Myocyte (in vitro differentiated cells): ENCODE measurements at places on chromosomes 4 and X. TPM values are rescaled to one million over a fixed set of nuclear protein-coding genes. Genes with fewer than 3 reads are reported as not detected.

GRCh38 chr4:154305616-154306015 lies 186.0 kb downstream of the DCHS2 start:
- DNase-seq, result no peak

Gene NLRP2B
- not detected in 2 replicates for total RNA-seq

Gene NXF2
- total RNA-seq, result not detected in 2 replicates

Gene GLOD5
- not detected in 2 replicates for total RNA-seq

DNA sequence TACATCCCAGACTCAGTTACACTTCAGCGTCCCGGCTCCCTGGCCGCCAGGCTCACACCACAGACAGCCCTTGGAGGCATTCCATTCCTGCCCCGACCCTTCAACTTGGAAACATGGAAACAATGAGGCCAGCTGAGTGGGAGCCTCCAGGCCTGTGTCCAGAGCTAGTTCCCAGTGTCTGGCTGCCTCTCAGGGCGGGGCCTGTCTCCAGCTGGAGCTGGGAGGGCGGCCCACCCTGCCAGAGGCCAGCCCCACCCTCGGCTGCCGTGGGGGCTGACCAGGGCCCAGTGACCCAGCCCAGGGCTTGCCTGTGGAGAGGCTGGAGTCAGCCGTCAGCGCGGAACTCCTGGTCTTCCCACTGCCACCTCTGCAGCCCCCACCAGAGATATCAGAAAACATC lies 37.4 kb upstream of the SPON2 start:
- DNase-seq, result peak; percentile 83

Gene MAGEA2B
- not detected in 2 replicates for total RNA-seq

Gene HSFX1
- total RNA-seq, result 0.99 and 1.3 TPM in 2 replicates

GRCh38 chr4:161856711-161857326 lies 307.0 kb downstream of the FSTL5 start:
- no peak for DNase-seq

DNA sequence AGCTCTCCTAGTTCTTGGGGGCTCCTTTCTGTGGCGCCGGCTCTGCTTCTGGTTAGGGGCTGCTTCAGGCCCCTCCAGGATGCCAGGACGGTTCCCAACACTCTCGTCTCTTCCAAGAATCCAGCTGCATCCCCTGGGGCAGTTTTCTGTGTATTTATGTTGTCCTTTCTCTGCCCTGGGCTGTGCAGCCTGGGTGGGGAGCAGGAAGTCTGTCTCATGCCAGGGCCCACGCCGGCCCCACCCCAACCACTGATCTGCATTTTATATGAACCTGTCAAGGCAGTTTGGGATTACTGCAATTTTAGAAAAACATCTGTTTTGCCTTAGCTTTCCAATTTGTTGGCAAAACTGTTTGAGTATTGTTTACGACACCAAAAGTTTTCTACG lies 14.6 kb downstream of the CTBP1 start:
- DNase-seq, result no peak

DNA sequence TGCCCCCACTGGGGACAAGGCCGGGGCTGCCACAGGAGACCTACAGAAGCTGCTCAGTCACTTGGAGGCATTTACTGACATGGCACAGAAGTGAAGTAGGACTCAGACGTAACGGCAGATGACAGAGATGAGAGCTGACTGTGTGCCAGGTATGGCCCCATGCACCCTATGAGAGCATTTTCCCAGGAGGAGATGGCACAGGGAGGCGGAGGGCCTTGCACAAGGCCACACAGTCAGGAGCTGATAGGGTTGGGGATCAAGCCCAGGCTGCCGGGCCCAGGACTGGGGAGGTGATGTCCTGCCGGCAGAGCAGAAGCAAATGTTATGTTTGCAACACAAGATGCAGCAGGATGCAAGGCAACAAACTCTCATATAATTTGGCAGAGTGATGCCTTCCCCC lies 34.1 kb downstream of the NAT8L start:
- no peak for DNase-seq

DNA sequence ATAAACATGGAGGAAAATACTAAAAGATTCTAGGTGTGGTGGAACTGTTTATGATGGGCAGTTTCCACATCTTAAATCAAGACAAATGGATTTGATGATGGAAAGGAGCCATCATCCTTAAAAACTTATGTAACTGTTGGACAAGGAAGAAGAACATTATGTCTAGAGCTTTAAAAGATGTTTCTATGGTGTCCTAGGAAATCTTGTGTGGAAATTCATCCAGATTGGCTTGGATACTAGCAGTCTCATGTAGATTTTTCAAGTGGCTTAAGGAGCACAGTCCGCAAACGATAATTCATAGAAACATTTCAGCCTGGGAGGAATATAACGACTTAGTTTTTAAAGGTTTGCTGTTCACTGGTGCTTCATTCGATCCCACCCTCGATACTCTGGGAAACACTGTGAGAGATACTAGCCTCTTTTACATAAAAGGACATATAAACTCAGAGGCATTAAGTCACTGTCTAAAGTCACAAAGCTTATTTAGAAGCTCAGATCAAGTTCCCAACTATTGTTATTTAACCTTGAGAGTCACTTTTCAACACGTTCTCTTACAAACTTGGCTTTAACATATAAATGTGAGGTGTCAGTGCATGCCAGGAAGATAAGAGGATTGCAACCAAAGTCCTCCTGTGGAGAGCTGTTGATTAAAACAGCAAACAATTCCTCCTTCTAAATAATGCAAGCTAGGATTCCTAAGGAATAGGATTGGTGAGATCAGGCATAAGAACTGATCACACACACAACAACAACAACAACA lies 135.7 kb upstream of the SCML1 start:
- no peak for DNase-seq

- DNase-seq, result no peak
Observed at GRCh38 chr4:53682196-53682595, 90.9 kb upstream of the LNX1 start.

GRCh38 chrX:24148535-24149350 lies 786 bp upstream of the ZFX start:
- DNase-seq, result peak; percentile 32

DNA sequence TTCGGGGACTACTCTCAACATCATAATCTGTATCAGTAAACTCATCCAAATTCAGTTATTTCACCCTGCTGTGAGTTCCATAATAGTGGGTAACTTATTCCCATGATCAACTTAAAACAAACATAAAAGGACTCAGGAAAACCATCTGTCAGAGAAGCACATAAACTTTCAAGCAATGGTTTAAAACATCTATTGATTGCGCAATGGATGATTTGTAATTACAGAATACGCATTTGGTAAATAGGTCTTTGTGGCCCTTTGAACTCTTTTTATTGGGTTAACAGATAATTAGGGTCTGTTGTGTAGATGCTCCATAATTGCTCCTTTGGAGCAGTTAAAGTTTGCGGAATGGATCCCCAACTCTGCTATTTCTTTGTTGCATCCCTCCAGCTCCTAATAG lies 115.3 kb downstream of the KIT start:
- no peak for DNase-seq

GRCh38 chr4:99998062-99998867 lies 48.2 kb upstream of the H2AZ1 start:
- peak; percentile 59 for DNase-seq

GRCh38 chr4:77852892-77853495 lies 9.6 kb upstream of the MRPL1 start:
- DNase-seq, result no peak

Gene RAB9B
- 2.1 and 2.9 TPM in 2 replicates for total RNA-seq

DNA sequence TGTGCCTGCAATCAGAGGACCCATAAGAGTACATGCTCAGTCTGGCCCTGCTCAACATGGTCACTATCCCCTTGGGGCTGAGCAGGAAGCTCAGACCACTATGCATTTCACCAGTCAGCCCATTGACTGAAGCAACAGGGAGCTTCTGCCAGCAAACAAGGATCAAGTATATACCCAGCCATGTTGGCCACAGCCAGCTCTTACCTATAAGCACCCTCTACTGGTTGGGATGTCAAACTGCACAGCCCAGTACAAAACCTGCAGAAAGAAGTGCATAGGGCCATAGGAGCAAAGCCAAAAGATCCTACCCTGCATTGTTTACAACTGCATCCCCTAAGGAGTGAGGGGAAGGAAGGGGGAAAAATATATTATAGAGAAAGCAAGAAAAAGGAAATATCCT lies 214.4 kb upstream of the CPEB2 start:
- no peak for DNase-seq

- no peak for DNase-seq
Observed at GRCh38 chrX:109847257-109848187, 114.5 kb upstream of the ACSL4 start.

Gene KIT
- 0.03 and 0.10 TPM in 2 replicates for total RNA-seq

DNA sequence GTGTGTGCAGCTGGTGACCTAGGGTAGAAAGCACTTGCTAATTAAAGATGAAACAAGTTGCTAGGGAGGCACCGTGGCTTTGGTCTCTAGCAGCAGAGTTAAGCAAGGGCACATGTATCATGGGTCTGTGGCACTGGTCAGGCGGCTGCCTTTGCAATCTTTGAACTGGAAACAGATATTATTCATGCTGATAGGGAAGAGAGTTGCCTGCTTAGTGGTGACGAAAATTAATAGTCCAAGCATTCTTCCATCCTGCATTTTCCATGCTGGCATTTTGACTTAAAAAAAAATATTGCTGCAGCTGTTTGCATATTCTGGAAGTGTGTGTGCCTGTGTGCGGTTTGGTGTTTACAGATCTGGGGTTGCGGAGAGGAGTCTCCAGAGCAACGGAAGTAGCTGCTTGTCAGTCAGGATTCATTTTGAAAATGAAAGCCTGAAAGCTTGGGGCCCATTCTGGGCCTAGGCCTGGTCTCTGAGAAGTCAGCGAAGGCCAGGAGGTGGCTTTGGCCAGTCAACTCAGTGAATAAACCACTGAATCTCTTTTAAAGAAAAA lies 2.3 kb upstream of the SOWAHD start:
- peak; percentile 81 for DNase-seq

- no peak for DNase-seq
Observed at GRCh38 chr4:144967161-144967560, 130.8 kb downstream of the ANAPC10 start.

GRCh38 chrX:9566150-9566621 lies 101.3 kb downstream of the TBL1X start:
- peak; percentile 79 for DNase-seq

GRCh38 chrX:3651277-3651676 lies 62.2 kb downstream of the PRKX start:
- DNase-seq, result peak; percentile 30

DNA sequence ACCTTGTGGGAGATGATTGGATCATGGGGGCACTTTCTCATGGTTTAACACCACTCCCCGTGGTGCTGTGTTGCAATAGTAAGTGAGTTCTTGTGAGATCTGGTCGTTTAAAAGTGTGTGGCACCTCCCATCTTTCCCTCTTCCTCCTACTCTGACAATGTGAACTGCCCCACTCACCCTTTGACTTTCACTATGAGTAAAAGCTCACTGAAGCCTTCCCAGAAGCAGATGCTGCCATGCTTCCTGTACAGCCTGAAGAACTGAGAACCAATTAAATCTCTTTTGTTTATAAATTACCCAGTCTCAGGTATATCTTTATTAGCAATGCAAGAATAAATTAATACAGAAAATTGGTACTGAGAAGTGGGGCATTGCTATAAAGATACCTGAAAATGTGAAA lies 509.6 kb upstream of the CT83 start:
- no peak for DNase-seq

GRCh38 chrX:27132862-27133261 lies 330.3 kb downstream of the PPP4R3C start:
- no peak for DNase-seq

Gene ARHGAP6
- 16.8 and 18.1 TPM in 2 replicates for total RNA-seq

DNA sequence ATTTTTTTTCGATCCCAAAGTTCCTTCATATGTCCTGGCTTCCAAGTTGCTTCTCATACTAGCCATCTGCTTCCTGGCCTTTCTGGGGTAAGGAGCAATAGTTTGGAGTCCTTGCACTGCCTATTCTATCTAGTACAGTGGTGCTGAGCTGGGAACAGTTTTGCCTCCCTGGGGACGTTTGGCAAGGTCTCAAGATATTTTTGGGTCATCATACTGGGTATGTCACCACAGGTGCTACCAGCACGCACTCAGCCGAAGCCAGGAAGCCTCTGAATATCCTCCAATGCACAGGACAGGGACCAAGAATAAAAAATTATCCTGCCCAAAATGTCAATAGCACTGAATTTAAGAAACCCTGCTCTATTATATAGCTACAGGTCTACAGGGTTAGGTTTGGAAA lies 35.4 kb upstream of the TMSB15B start:
- no peak for DNase-seq

DNA sequence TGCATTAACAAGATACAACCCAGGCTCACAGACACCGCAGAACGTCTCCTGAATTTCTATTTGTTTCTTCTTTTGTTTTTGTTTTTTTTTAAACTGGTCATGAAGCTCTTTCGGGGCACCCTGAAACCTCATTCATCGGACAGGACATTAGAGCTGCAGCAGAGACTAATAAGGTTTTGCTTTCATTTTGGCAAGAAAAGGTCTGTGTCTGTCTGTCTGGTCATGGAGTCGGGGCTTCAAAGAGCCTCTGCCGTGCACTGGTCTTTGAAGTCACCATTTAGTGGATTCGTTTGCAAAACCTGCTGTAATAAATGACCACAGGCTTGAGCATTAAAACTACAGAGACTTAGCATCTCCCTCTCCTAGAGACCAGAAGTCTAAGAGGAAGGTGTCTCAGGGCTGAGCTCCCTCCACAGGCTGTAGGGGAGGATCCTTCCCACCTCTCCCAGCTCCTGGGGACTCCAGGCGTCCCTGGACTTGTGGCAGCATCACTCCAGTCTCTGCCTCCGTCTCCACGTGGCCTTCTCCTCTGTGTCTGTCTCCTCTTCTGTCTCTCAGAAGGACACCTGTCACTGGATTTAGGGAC lies 247.5 kb downstream of the CRLF2 start:
- no peak for DNase-seq

Gene NEUROG2
- total RNA-seq, result 0.40 TPM in 1 of 2 replicates, not detected in the other

DNA sequence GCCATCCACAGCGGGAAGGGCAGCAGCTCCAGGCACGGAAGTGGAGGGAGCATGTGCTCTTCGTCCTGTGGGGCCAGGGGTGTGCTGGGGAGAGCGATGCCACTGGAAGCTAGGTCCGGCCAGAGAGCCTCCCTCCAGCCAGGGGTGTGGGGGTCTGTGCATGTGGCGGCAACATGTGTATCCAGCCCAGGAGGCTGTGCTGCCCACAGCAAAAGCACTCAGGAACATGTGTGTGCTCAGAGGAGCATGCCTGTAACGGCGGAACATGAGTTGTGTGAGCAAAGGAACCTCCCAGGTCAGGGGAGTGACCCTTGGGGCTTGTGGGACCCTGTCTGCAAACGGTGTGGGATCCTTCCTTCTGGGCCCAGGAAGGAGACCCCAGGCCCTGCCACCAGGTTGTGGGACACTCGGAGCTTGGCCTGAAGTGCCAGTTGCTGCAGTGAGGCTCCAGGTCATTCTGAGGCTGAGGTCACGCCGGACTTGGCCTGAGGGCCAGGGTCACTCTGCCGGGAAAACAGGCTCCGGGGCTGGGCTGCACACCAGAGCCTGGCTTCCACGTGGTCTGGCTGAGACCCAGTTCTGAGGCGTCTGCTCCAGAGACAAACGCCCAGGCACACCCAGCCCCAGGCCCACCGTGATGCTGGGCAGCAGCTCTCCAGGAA lies 37.2 kb downstream of the CPLX1 start:
- DNase-seq, result no peak

GRCh38 chr4:121784401-121784800 lies 16.7 kb upstream of the EXOSC9 start:
- DNase-seq, result no peak

- peak; percentile 5 for DNase-seq
Observed at GRCh38 chr4:81021142-81021944, 9.2 kb upstream of the BMP3 start.

GRCh38 chrX:1249101-1249887 lies 19.3 kb upstream of the CSF2RA start:
- peak; percentile 42 for DNase-seq

Gene HSD17B13
- total RNA-seq, result not detected in 2 replicates

Gene LRRC66
- 0.94 and 2.2 TPM in 2 replicates for total RNA-seq
